Large intestine (tissue), 12 donors: ENCODE measurements at places on chromosomes 3 and 15. TPM values are rescaled to one million over a fixed set of nuclear protein-coding genes. Genes with fewer than 3 reads are reported as not detected.

DNA sequence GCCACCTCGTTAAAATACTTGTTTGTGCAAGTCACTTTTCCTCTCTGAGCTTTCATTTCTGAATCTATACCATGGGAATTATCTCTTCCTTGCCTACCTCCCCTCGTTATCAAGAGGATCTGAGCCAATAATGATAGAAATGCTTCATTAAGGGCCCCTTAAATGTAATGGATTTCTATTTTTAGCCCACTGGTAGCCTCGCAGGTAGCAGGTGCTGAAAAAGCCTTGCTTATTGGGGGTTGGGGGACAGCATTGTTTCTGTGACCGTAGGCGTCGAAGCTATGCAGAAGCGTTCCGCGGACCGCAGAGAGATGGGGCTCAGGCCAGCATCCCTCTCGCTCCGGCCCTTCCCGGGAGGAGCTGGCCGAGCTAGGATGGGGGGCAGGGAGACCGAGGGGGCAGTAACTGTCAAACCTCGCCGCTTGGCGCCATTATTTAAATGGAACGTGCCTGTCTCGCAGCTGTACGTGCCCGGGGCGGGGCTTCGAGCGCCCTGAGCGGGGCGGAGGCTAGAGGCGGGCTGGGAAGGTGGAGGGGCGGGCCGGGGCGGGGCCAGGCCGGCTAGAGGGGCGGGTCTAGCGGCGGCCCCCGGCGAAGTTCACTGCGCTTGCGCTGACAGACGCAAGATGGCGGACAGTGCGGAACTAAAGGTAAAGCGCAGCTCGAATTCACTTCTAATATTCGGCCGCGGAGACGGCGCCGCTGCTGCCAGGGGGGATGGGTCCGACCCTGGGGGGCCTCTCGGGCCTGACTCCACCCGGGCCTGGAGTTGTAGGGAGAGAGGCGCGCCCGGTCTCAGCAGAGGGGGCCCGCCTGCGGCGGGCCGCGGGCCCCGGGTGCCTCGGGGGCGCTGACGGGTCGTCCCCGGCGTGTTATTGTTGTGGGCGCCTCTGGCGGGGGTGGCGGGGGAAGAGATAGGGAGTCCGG, at the start of gene PIAS1:
PIAS1 (plus strand) TSS at position 615 of the 927 bp plus-strand sequence; CDS start at position 627, 12 bp downstream.
- H3K4me3 ChIP-seq, result peak within 1 kb of the TSS; percentile 96
- peak within 1 kb of the TSS; percentile 88 for H3K27ac ChIP-seq
- no peaks in the 10 kb centered on the region for H3K36me3 ChIP-seq
- peaks cover 4% of the 10 kb centered on the region for H3K4me1 ChIP-seq
- peak; percentile 93 for DNase-seq

GRCh38 chr15:90075420-90076289, 26.6 kb downstream of the IDH2 start:
- peak overlapping the region; percentile 87 for H3K27ac ChIP-seq
- no peak overlapping the region for H3K4me3 ChIP-seq
- peak; percentile 82 for DNase-seq
- peaks cover 53% of the 10 kb centered on the region for H3K4me1 ChIP-seq

GRCh38 chr3:56802378-56802745, 613 bp upstream of the ARHGEF3 start:
- H3K36me3 ChIP-seq, result no peaks in the 10 kb centered on the region
- H3K27ac ChIP-seq, result no peak overlapping the region
- no peak for DNase-seq
- peaks cover 6% of the 10 kb centered on the region for H3K4me1 ChIP-seq
- peaks cover 10% of the 10 kb centered on the region for H3K27me3 ChIP-seq
- peak overlapping the region; percentile 70 for H3K4me3 ChIP-seq

DGKG gene
- 4.8 TPM for polyA plus RNA-seq

GRCh38 chr3:34364335-34364734, 565.9 kb downstream of the PDCD6IP start:
- peak; percentile 57 for DNase-seq
- H3K27ac ChIP-seq, result peak overlapping the region; percentile 80
- no peaks in the 10 kb centered on the region for H3K27me3 ChIP-seq
- peaks cover 18% of the 10 kb centered on the region for H3K4me1 ChIP-seq

GRCh38 chr15:75201616-75202250, at the start of gene C15orf39:
TSS of gene C15orf39 (plus strand) at chr15:75201882. CDS start at chr15:75206049, 4,167 bp downstream.
- peak within 1 kb of the TSS; percentile 87 for H3K4me3 ChIP-seq
- peak within 1 kb of the TSS; percentile 92 for H3K27ac ChIP-seq
- H3K36me3 ChIP-seq, result peaks cover 12% of the 10 kb centered on the region
- DNase-seq, result peak; percentile 56
- H3K4me1 ChIP-seq, result peaks cover 50% of the 10 kb centered on the region
- no peaks in the 10 kb centered on the region for H3K27me3 ChIP-seq

DNA sequence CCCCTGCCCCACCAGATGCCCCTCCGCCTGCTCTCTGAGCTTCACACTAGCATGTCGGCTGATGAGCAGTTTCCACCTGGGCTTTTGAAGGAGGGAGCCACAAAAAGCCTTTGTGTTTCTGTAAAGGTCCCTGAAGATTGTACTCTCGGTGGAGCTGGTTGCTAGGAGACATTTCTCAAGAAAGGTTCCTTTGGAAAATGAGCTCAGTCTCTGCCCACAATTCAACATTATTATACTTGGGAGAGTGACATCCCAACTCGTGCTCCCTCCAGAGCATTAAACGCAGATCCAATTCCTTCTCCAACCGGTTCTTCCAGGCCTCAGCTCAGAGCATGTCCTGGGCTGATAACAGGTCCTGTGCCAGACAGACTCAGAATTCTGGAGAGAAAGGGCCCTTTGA, 26.8 kb upstream of the FAM107A start:
- no peak overlapping the region for H3K27ac ChIP-seq
- no peaks in the 10 kb centered on the region for H3K4me1 ChIP-seq
- DNase-seq, result no peak
- no peak overlapping the region for H3K4me3 ChIP-seq
- H3K36me3 ChIP-seq, result no peaks in the 10 kb centered on the region

- no peaks in the 10 kb centered on the region for H3K27me3 ChIP-seq
- H3K4me1 ChIP-seq, result no peaks in the 10 kb centered on the region
- H3K4me3 ChIP-seq, result peak overlapping the region; percentile 41
These were observed 68.5 kb downstream of the PLCH1 start for GRCh38 chr3:155676252-155676981.

GRCh38 chr3:112020674-112021085, 13.9 kb upstream of the TMPRSS7 start:
- H3K4me1 ChIP-seq, result no peaks in the 10 kb centered on the region
- H3K36me3 ChIP-seq, result no peaks in the 10 kb centered on the region
- DNase-seq, result no peak
- no peaks in the 10 kb centered on the region for H3K27me3 ChIP-seq
- H3K4me3 ChIP-seq, result no peak overlapping the region
- H3K27ac ChIP-seq, result no peak overlapping the region

DNA sequence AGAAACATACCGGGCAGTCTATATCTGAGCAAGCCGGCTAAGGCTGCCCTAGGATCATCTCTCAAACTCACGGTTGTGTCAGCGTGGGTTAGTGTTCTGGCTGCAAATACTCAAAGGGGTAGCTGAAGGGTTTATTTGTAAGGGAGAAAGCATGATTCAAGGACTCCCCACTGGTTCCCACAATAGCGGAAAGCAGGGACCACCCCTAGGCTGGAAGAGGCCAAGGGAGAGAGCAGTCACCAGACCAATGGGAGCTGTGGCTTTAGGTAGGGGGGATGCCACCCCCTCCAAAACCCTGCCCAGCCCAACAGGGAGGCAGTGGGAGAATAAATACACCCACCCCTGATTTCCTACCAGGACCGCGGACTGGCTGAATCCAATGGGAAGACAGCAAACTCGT, 7.3 kb upstream of the LMCD1 start:
- no peak for DNase-seq
- H3K27me3 ChIP-seq, result peaks cover 2% of the 10 kb centered on the region
- H3K4me1 ChIP-seq, result peaks cover 5% of the 10 kb centered on the region
- no peak overlapping the region for H3K27ac ChIP-seq

GRCh38 chr3:16923112-16923511, 38.4 kb downstream of the PLCL2 start:
- H3K27me3 ChIP-seq, result no peaks in the 10 kb centered on the region
- H3K4me3 ChIP-seq, result no peak overlapping the region
- H3K4me1 ChIP-seq, result peaks cover 9% of the 10 kb centered on the region
- H3K27ac ChIP-seq, result no peak overlapping the region
- H3K36me3 ChIP-seq, result no peaks in the 10 kb centered on the region

- H3K4me1 ChIP-seq, result no peaks in the 10 kb centered on the region
- no peaks in the 10 kb centered on the region for H3K27me3 ChIP-seq
- no peak overlapping the region for H3K4me3 ChIP-seq
- no peaks in the 10 kb centered on the region for H3K36me3 ChIP-seq
- DNase-seq, result no peak
These were observed 349.4 kb downstream of the CNTN6 start for GRCh38 chr3:1442271-1442670.

DNA sequence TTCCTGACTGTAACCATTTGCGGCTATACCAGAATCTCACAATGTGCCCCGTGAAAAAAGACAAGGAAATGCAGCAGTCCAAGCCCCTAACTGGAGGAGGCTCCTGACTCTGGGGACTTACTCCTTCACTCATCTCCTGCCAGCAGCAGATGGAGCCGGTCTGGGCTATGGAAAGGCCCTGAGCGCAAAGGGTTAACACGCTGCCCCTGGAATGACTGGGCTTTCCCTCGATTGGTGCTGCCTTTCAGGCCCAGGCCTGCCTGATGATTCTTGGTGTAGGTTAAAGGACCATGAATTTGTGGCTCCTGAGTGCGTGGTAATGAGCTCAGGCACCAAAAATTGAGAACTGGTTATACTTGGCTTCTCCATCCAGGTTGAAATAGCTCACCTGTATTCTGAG, 42.3 kb upstream of the GALNT15 start:
- no peak for DNase-seq
- H3K4me1 ChIP-seq, result no peaks in the 10 kb centered on the region
- H3K4me3 ChIP-seq, result no peak overlapping the region
- H3K27me3 ChIP-seq, result no peaks in the 10 kb centered on the region

- no peaks in the 10 kb centered on the region for H3K27me3 ChIP-seq
- peak overlapping the region; percentile 65 for H3K27ac ChIP-seq
- DNase-seq, result no peak
- no peak overlapping the region for H3K4me3 ChIP-seq
- H3K4me1 ChIP-seq, result peaks cover 47% of the 10 kb centered on the region
These were observed 28.2 kb downstream of the FLNB start for GRCh38 chr3:58036293-58037032.

GOLGA6L10 gene
- 7.4 TPM for polyA plus RNA-seq

DNA sequence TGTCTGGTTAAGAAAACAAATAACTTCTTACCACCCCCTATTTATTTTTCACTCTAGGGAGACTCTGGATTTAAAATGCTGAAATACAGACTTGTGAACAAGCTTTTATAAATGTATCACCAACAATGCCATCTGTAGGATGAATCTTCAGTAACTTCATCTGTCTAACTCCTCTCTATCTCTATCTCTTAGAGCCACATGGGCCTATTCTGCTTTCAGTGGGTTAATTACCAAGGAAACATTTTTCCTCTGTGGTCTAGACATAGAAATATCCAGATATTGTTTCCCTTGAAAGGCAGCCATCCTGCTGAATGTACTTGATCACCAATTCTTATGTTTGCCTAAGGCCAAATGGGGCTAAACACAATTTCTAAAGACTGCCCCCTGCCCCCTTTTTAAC, 167.6 kb upstream of the COL8A1 start:
- no peak for DNase-seq
- no peak overlapping the region for H3K4me3 ChIP-seq
- H3K4me1 ChIP-seq, result no peaks in the 10 kb centered on the region
- H3K27ac ChIP-seq, result no peak overlapping the region
- no peaks in the 10 kb centered on the region for H3K36me3 ChIP-seq
- no peaks in the 10 kb centered on the region for H3K27me3 ChIP-seq

P3H2 gene
- 9.3 TPM for polyA plus RNA-seq

- peaks cover 10% of the 10 kb centered on the region for H3K36me3 ChIP-seq
- no peak overlapping the region for H3K27ac ChIP-seq
- H3K4me3 ChIP-seq, result no peak overlapping the region
These were observed 11.3 kb downstream of the WDR48 start for GRCh38 chr3:39063143-39063542.

DNA sequence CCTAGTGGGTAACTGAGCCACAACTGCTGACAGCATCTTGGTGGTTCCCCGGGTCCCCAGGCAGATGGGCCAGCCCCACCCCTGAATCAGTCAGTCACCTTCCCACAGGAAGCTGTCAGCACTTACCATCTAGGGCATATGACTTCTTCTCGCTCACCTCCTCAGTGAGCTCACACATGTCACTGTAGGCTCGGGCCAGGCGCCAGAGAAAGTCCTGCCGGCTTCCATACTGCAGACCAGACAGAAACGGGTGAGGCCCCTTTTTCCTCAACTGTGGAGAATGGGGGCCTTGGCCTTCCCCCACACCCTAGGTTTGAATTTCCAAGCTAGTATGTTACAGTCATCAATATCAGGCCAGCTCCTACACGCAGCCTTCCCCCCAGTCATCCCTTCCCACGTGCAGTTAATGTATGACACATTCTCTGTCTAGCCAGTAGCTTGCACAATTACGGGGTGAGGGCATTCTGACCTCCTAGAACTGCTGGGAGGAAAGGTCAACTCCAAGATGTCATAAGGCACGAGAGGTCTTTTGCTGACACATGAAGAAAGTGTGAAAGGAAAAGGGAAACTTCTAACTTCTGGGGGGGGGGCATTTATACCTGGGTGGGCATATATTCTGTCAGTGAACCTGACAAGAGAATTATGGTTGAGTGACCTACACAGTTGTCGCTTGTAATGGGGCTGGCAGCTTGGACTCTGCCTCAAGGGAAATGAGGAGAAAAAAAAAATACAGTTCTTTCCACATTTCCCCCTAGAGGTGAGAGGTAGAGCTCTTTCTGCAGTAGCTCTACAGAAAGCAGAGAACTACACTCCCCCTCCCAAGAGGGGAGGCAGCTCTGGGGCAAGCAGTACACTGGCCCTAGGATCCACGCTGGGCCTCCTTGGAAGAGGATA, 10.9 kb downstream of the RMDN3 start:
- H3K4me1 ChIP-seq, result peaks cover 59% of the 10 kb centered on the region
- H3K36me3 ChIP-seq, result peaks cover 64% of the 10 kb centered on the region
- H3K27ac ChIP-seq, result peak overlapping the region; percentile 92
- no peaks in the 10 kb centered on the region for H3K27me3 ChIP-seq
- peak; percentile 88 for DNase-seq

GRCh38 chr15:100468285-100468684, 60.5 kb downstream of the CERS3 start:
- H3K27ac ChIP-seq, result no peak overlapping the region
- H3K27me3 ChIP-seq, result no peaks in the 10 kb centered on the region
- peak; percentile 50 for DNase-seq
- no peak overlapping the region for H3K4me3 ChIP-seq
- H3K4me1 ChIP-seq, result no peaks in the 10 kb centered on the region
- no peaks in the 10 kb centered on the region for H3K36me3 ChIP-seq

GRCh38 chr15:53665930-53666329, 93.5 kb downstream of the WDR72 start:
- no peaks in the 10 kb centered on the region for H3K36me3 ChIP-seq

- peaks cover 16% of the 10 kb centered on the region for H3K36me3 ChIP-seq
- H3K4me3 ChIP-seq, result no peak overlapping the region
- H3K27me3 ChIP-seq, result no peaks in the 10 kb centered on the region
- DNase-seq, result no peak
These were observed 47.2 kb downstream of the NMNAT3 start for GRCh38 chr3:139630542-139630941.

DNA sequence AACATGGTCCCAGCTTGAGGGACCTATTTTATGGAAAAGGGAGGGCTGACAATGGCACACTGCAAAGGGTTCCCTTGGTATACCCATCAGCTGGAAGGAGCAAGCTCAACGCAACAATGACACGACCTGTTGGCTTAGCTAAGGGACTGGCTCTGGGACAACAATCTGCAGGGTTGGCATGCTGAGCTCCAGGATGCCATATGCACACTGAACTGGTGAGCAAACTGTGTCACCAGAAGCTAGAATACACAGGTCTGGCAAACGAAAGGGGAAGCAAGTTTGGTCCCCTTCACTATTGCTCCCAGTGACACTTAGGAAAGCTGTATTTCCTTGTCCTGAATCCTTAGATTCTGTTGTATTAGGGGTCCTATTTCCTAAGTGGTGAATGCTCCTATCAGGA, 38.0 kb upstream of the RASGRF1 start:
- no peaks in the 10 kb centered on the region for H3K4me1 ChIP-seq
- H3K27me3 ChIP-seq, result no peaks in the 10 kb centered on the region
- DNase-seq, result no peak
- H3K36me3 ChIP-seq, result no peaks in the 10 kb centered on the region
- no peak overlapping the region for H3K27ac ChIP-seq
- H3K4me3 ChIP-seq, result no peak overlapping the region
